NCI-H2029 (cell line): ENCODE measurements at places on chromosomes 1 and 21.

DNA sequence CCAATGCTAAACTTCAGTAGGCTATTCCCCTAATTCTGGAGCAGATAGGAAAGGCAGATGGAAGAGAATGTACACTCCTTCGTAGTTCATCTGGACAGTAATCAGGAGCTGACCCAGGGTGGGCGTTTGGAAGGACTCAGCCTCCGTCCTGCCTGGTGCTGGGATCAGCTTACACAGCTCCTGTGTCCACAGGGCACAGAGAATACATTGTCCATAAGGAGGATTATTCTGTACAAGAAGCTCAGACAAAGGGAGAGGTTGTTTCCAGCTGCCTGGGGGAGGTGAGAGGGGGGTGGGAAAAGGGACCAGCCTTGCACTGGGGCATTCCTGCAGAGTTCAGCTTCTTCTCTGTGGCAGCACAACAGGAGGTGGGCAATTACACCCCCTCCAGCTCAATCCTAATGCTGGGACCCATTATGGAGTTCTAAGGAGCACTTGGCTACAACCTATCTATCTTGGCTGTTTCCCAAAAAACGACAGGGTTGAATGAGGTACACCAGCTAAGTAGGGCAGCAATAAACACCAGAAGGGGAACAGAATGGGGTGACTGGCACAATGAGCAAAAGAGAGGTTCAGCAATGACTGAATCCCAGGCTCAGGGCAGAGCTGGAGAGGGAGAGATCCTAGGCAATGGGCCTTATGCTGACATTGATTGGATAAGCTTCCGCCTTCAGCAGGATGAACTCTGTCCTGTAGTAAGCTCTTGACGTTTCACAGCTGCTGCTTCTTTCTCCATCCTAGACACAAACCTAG lies 7.4 kb downstream of the MED8 start:
- no peak for DNase-seq

DNA sequence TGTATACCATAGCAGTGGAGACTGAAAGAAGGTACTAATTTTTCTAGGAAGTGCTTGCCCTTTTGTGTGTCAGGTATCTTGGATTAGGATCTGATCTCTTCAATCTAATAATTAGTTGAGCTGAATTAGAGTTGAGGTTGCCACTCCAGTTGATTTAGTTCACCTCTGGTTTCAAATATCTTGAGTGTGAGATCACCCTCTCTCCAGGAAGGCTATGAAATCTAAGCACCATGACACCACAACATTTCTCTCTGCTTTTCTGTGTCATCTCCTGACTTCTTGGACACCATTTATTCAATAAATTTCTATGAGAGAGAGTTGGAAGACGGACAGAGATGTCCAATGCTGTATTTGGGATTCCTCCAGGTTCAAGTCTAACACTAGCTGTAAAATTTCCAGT lies 212.8 kb downstream of the DYRK1A start:
- DNase-seq, result no peak

DNA sequence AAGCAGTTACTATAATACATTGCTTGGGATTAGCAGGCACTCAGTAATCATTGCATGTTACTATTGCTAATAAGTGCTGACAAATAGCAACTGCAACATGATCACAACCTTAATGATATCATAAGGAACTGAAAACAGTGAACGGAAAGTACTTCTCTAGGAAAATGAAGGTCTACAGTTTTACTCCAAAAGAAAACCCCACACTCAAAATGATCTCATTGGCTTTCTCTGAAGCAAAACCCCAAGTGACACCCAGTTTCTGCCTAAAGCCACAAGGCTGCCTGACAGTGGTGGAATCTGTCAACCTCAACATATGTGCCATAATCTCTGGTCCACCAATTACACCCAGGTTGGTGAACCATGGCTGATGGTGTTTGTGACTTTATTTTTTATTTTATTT lies 137.6 kb downstream of the PTGER3 start:
- no peak for DNase-seq

- DNase-seq, result no peak
Observed at GRCh38 chr1:153527683-153528040, 8.1 kb downstream of the S100A6 start.

- DNase-seq, result no peak
Observed at GRCh38 chr1:56222914-56223540, 356.3 kb downstream of the PLPP3 start.

DNA sequence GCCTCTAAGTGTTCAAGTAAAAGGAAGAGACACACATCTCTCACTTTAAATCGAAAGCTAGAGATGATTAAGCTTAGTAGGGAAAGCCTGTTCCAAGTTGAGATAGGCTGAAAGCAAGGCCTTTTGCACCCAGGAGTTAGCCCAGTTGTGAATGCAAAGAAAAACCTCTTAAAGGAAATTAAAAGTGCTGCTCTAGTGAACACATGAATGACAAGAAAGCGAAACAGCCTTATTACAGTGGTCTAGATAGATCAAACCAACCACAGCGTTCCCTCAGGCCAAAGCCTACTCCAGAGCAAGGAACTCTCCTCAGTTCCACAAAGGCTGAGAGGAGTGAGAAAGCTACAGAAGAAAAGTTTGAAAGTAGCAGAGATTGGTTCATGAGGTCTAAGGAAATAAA lies 14.9 kb downstream of the TCP10L start:
- no peak for DNase-seq

DNA sequence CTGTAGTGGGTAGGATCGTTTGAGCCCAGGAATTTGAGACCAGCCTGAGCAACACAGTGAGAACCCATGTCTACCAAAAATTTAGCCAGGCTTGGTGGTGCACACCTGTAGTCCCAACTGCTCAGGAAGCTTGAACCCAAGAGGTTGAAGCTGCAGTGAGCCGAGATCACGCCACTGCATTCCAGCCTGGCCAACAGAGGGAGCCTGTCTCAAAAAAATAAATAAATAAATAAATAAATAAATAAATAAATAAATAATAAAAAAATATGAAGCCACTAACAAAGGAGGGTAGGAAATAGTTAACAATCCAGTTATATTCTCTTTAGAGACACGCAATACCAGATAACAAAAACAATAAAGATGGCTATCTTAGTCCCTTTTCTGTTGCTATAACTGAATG lies 11.9 kb upstream of the CBR3 start:
- no peak for DNase-seq

DNA sequence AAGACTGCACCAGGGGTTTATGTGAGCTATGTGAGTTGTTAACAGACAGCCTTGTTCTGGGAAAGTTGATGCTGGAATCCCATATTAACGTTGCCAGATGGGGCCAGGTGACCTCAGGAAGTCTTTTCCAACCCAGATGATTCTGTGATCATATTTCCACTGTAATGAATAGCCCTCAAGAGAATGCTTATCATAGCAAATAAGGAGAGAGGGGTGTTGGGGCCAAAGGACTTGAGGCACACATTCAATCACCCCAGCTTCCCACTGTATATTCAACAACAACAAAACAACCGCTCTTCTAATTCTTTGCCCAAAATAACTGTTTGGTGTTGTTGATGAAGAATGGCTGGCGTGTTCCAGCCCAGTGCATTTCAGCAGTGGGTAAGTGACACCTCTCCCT lies 14.1 kb downstream of the ZNF697 start:
- DNase-seq, result no peak

DNA sequence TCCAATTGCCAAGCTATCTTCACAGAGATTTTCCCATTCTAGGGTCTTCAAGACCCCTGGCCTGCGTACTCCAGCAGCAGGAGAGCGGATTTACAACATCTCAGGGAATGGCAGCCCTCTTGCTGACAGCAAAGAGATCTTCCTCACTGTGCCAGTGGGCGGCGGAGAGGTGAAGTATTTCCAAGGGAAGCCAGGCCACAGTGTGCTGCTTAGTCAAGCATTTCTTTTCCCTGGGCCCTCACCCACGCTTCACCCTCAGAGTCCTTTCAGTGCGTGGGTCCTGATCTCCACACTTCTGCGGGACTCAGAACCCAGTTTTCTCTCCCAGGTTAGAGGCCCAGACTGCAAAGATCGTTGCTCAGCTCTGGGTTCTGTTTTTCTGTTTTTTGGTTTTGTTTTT lies 13.1 kb downstream of the CDCA8 start:
- no peak for DNase-seq

- DNase-seq, result no peak
Observed at GRCh38 chr1:225498549-225499136, 70.8 kb upstream of the LBR start.

DNA sequence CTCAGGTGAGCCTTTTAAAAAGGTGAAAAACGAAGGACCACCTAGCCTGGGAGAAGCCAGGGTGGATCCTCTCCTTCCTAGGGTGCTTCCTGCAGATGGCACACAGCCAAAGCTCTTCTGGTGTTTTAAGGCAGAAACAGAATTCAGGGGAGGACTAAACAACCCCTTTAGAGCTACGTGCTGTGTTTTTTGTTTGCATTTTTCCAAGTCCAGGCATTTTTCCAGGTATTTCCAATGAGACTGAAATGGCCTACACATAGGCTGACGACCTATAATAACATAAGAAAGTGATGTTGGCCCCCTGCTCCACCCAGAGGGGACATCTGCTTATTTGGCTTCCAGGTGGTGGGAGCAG lies 83.8 kb downstream of the CAPZB start:
- DNase-seq, result no peak

- DNase-seq, result no peak
Observed at GRCh38 chr1:101920577-101920976, 76.1 kb downstream of the OLFM3 start.

DNA sequence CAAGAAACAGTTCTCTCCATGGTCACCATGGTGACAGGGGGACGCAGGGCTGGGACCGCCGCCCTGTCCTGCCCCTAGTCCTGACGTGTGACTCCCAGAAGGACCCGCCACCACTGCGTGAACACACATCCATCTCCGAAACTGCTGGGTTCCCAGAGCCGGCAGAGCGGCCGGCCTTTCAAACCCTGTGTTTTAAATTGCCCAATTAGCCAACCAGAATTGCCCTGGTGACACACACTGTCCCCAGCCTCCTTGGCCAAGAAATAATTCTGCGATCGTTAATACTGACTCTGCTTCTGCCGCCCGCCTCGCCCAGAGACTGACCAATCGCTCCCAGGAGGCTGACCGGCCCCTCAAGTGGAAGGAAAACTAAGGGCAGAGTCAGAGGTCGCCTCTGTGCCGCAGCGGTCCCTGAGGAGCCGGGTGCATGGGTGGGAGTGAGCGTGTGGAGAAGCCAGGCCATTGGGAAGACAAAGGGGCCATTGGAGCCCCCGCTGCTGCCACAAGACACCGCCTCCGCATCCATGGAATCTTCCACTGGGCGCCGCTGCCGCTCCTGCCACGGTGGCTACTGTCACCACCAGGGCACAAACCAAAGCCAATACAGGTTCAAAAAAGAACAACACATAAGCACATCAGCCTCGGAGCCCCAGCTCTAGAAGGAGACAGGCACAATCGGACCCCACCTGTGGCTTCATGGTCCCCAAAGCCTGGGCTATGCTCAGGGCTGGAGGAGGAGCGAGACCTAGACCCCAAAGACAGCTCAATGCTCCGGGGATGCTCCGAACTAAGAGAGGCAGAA lies 273.2 kb downstream of the NPHP4 start:
- no peak for DNase-seq

DNA sequence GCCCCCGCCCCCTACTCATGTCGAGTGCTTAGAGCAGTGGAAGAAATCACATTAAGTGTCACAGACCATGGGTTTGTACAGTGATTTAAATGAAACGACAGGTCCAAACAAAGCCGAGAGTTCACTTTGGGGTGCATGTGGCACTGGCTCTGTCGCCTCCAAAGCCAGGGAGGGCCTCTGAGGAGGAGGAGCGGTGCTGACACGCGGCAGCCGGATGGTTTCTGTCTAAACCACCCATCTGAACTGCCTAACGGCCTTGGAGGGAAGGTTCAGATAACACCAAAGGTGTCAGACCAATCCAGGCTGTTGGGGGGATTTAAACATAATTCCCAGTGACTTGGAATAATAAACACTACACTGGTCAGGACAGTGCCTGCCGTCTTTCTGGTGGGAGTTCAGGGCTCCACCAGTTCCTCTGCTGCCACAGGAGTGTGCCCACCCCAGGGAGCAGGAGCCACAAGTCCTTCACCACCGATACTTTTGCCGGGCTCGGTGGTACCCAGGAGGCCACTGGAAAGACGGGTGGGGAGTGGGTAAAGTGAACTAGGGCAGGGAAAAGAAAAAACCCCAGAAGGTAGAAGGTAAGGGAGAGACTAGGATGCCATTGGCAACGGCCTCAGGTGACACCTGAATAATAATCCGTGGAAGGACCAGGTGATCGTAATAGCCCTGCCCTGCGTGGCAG lies 78.2 kb downstream of the SLC66A1 start:
- DNase-seq, result no peak

GRCh38 chr1:43229826-43230780 lies 39.7 kb upstream of the TMEM125 start:
- DNase-seq, result no peak

DNA sequence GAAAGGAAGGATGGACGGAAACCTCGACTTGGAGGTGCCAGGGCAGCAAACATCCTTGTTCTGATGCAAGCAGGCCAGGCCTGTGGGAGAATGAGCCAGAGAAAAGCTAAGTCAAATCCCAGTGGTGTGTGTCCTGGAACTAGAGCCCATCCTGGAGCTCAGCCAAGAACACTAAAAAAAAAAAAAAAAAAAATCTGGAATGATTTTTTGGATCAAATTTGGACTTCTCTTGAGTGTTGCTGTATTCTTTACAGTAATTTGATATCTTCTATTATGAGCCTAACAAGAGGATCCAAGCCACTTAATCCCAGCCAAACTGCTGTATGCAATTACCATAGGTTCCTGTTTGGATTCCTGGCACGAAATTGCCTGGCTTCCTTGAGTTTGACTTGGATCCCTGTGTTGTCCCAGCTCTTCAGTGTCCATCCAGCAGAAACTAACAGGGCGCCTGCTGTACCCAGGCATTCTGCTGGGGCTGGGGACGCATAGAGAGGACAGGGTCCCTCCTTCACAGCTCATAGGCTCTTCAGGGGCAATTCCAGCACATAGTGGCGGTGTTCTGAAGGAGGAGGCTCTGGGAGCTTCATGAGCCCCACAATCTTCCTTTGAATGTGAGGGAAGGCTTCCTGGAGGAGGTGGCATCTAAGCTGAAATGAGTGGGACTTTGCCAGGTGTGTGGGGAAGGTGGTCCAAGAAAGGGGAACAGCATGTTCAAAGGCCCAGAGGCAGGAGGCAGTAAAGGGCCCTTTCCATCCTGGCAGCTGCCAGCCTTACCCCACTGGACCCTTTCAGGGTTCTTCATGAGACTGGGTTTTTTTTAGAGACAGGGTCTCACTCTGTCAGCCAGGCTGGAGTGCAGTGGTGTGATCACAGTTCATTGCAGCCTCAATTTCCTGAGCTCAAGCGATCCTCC lies 24.7 kb downstream of the EPHX1 start:
- peak; percentile 85 for DNase-seq

GRCh38 chr1:195520757-195521156 lies 1087.5 kb downstream of the KCNT2 start:
- no peak for DNase-seq

DNA sequence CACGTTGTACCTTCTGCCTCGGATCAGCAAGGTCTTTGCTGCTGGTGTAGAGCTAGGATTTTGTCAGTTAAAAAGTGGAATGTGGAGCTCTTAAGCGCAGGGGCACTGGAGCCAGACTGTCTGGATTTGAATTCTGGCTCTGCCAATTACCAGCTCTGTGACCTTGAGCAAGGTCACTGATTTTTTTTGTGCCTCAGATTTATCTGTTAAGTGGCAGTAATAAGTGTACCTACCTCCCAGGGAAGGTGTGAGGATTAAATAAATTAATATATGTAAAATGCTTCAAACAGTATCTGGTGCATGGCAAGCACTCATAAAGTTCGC lies 40.3 kb downstream of the UBE2U start:
- DNase-seq, result peak; percentile 71
